ENCODE measurements at places on chromosomes 7 and 10.
A peak's percentile ranks its signal among the peaks of the same experiment; 100 is the strongest.

GRCh38 chr7:77727936-77728701 is 31.9 kb downstream of the RSBN1L start:
- no peak overlapping the region for H3K27ac ChIP-seq
- peaks cover 2% of the 10 kb centered on the region for H3K4me1 ChIP-seq
- H3K4me3 ChIP-seq = no peak overlapping the region
- no peak for DNase-seq
- no peaks in the 10 kb centered on the region for H3K27me3 ChIP-seq

- H3K27me3 ChIP-seq = peaks cover 3% of the 10 kb centered on the region
- H3K36me3 ChIP-seq = no peaks in the 10 kb centered on the region
- peak; percentile 47 for DNase-seq
- H3K4me3 ChIP-seq = peak overlapping the region; percentile 33
Observed at GRCh38 chr7:20786421-20786778, 286 bp downstream of the SP8 start.

DNA sequence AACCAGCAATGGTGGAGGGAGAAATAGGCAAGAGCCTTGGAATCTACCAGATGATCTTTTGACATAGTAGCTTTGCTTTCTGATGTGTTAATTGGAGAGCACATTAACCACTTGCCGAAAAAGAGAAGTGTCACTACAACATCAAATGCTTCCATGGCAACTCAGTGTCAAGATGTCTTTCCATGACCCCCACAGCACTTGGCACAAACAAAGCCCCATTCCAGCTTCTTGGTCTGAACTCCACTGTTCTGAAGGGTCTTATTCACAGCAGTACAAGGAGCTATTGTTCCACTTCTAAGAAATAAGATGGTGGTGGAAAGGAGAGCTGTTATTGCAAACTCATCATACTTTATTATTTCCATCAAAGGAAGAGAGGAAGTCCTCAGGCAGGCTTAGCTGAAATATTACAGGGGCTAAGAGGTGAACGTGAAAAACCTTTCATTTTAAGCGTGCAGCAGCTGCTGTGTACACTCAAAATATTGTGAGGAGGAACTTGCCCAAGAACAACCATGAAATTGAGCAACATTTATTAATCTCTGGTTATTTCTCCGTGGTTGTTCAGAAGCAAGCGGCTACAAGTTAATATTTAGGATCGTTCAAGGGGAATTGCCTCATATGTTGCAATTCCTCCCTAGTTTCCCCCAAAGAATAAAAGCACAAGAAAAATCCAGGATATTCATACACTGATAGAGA is 354.8 kb upstream of the CELF2 start:
- no peak overlapping the region for H3K27ac ChIP-seq
- H3K36me3 ChIP-seq = no peaks in the 10 kb centered on the region
- no peaks in the 10 kb centered on the region for H3K27me3 ChIP-seq
- no peak overlapping the region for H3K4me3 ChIP-seq
- H3K4me1 ChIP-seq = no peaks in the 10 kb centered on the region

- no peaks in the 10 kb centered on the region for H3K27me3 ChIP-seq
- DNase-seq = peak; percentile 32
- H3K4me3 ChIP-seq = peak overlapping the region; percentile 75
- H3K27ac ChIP-seq = peak overlapping the region; percentile 100
Observed at GRCh38 chr7:66739953-66740301, 606 bp upstream of the RABGEF1 start.

GRCh38 chr10:124095096-124095495 is 1.7 kb upstream of the CHST15 start:
- no peak overlapping the region for H3K4me3 ChIP-seq
- peaks cover 8% of the 10 kb centered on the region for H3K4me1 ChIP-seq
- H3K27me3 ChIP-seq = peaks cover 5% of the 10 kb centered on the region
- no peaks in the 10 kb centered on the region for H3K36me3 ChIP-seq
- H3K27ac ChIP-seq = no peak overlapping the region
- no peak for DNase-seq

DNA sequence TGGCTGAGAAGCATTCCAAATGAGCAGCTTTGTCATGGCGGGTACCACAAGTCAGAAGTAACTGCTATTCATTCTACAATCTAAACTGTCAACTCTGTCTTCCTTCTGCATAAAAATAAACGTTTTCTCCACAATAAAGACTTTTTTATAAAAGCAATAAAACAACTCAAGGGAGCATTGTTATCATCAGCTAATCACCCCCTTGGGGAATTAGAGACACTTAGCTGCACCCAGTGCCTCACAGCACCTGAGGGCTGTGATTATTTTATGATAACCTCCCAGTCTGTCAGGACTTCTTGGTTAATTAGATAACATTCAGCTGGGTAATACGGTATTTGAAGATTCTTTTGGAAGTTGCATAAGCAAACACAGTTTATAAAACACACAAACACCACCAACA is 155.6 kb downstream of the PPP1R3A start:
- H3K36me3 ChIP-seq = no peaks in the 10 kb centered on the region
- no peaks in the 10 kb centered on the region for H3K4me1 ChIP-seq
- no peaks in the 10 kb centered on the region for H3K27me3 ChIP-seq
- H3K4me3 ChIP-seq = no peak overlapping the region
- H3K27ac ChIP-seq = no peak overlapping the region
- DNase-seq = no peak

GRCh38 chr10:20040012-20040411 is 223.8 kb downstream of the PLXDC2 start:
- H3K4me1 ChIP-seq = no peaks in the 10 kb centered on the region
- H3K27ac ChIP-seq = no peak overlapping the region
- DNase-seq = no peak
- no peaks in the 10 kb centered on the region for H3K27me3 ChIP-seq
- H3K36me3 ChIP-seq = peaks cover 7% of the 10 kb centered on the region

DNA sequence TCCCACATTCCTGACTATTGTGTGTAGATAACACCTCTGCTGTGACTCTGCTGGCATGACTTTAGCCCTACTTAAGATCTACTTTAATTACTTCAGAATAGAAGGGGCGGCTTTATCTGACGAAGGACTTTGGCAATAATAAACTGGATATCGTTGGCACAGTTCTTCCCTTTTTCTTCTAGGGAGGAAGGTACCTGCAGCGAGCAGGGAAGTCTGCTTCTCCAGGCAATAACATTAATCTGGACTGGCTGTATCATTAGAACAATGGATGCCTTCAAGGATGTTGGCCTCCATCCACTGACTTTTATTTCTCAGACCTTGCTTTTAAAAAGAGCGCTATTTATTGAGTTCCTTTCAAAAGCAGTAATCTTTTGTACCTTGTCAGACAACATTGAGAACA is 172.6 kb upstream of the THSD7A start:
- H3K27ac ChIP-seq = no peak overlapping the region
- H3K4me1 ChIP-seq = no peaks in the 10 kb centered on the region
- peak; percentile 77 for DNase-seq

DNA sequence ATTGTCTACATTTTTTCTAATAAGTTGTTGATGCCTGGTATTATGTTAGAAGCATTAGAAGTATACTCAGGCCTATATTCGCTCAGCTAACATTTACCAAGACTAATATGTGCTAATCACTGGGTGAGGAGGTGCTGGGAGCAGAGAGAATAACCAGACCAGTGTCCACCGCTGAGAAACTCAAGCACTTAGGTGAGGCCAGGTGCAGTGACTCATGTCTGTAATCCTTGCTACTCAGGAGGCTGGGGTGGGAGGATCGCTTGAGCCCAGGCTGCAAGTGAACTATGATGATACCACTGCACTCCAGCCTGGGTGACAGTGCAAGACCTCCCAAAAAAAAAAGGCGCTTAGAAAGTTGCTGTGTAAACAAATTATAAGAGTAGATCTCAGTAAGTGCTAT is 182.2 kb upstream of the AOAH start:
- DNase-seq = no peak
- H3K27ac ChIP-seq = no peak overlapping the region

DNA sequence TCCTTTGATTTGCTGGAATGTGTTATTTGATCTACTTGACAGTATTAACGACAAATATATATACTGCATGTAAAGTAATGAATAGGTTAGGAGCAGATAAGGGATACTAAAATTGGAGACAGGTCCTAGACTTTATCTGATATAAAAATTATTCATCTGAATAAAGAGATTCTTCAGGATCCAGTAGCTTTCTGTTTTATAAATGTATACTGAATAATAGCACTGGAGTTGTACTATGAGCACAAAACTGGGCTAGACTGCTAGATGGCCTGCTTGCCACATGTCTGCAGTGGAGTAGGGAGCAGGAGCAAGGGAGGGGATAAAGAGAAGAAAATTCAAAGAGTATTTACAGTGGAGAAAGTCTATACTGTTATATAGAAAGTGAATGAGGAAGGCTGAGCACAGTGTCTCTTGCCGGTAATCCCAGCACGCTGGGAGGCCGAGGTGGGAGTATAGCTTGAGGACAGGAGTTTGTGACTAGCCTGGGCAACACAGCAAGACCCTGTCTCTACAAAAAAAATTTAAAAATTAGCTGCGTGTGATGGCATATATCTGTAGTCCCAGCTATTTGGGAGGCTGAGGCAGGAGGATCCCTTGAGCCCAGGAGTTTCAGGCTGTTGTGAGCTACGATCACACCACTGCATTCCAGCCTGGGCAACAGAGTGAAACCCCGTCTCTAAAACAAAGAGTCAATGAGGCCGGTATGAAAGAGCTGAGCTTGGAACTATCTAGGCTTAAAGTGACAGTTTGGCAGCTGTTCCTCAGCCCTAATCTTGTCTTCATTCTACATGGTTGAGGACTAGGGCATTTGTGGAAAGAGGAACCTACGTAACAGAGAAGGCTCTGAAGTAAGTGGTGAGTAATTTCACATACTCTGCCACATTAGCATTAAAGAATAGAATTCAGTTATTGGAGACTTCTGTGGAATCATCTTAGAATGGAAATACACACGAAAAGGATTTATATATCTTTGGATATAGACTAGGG is 41.8 kb downstream of the CD36 start:
- no peaks in the 10 kb centered on the region for H3K4me1 ChIP-seq
- H3K4me3 ChIP-seq = no peak overlapping the region
- peaks cover 2% of the 10 kb centered on the region for H3K36me3 ChIP-seq
- peak overlapping the region; percentile 8 for H3K27ac ChIP-seq
- peak; percentile 17 for DNase-seq

DNA sequence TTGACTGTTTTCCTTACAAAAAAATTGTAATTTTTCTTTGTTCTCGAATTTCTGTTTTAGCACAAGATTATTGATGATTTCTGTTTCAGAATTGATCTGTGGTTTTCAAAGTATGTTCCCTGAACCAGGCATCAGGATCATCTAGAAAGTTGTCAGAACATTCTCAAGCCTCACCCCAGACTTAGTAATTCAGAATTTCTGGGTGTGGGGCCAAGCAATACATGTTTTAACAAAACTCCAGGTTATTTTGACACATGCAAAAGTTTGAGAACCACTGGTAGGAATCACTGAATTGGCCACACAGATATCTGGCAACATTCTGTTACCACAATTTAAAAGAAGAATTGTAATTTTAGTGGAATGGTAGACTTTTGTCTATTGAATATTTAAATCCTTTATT is 1173.9 kb upstream of the LRRTM3 start:
- H3K27ac ChIP-seq = no peak overlapping the region
- DNase-seq = no peak
- no peak overlapping the region for H3K4me3 ChIP-seq
- H3K36me3 ChIP-seq = no peaks in the 10 kb centered on the region
- no peaks in the 10 kb centered on the region for H3K27me3 ChIP-seq
